Stimulated activated naive B cell treated with anti-CD40 and anti-IgM and Interleukin-4, amounts not matched to agents 10 μg/mL and 1 μg/mL and 100 μg/mL, for 72 hours (primary cell): ENCODE measurements at places on chromosomes 12 and 14.

DNA sequence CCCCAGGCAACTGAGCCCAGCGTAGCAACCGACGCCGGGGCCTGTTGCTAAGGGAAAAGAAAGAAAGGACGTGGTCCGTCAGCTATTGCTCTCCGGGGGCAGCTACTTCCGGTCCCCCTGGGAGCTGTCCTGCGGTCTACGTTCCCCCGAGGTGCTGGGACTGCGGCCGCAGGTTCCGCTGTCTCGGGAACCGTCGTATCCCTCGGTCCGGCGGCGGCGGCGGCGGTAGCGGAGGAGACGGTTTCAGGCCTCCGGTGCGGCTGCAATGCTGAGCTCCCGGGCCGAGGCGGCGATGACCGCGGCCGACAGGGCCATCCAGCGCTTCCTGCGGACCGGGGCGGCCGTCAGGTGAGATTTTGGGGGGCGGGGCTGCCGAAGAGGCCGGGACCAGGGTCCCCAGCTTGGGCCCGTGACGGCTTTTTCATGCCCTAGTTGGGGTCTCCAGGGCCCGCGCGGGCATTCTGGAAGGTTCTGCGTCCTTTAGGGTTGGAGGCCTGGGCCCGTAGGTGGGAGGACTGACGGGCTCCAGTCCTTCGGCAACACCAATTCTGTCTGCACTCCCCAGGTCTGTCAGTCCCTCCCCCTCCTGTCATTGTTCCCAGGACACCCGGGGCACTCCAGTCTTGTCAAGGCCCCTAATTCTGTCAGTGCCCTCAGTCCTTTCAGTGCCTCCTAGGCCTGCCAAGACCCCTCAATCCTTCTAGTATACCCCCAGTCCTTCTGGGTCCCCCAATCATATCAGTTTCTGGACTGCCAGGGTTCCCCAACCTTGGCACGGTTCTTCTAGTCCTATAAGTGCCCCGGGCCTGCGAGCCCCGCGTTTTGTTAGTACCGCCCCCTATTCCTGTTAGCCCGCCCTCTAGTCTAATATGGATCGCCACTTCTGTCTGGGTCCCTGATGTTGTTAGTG is at the start of gene USP30:
Gene USP30, plus strand, starts transcription at position 163 of the 910 bp plus-strand sequence. Its CDS starts 103 bp downstream, at position 266.
- peak within 1 kb of the TSS; percentile 96 for H3K27ac ChIP-seq
- DNase-seq, result peak; percentile 77
- H3K4me1 ChIP-seq, result peaks cover 9% of the 10 kb centered on the region
- H3K27me3 ChIP-seq, result no peaks in the 10 kb centered on the region

GRCh38 chr14:77923131-77923936 is 123.4 kb downstream of the ADCK1 start:
- H3K36me3 ChIP-seq, result peaks cover 24% of the 10 kb centered on the region
- H3K4me3 ChIP-seq, result no peak overlapping the region
- no peak for DNase-seq
- H3K27ac ChIP-seq, result no peak overlapping the region

DNA sequence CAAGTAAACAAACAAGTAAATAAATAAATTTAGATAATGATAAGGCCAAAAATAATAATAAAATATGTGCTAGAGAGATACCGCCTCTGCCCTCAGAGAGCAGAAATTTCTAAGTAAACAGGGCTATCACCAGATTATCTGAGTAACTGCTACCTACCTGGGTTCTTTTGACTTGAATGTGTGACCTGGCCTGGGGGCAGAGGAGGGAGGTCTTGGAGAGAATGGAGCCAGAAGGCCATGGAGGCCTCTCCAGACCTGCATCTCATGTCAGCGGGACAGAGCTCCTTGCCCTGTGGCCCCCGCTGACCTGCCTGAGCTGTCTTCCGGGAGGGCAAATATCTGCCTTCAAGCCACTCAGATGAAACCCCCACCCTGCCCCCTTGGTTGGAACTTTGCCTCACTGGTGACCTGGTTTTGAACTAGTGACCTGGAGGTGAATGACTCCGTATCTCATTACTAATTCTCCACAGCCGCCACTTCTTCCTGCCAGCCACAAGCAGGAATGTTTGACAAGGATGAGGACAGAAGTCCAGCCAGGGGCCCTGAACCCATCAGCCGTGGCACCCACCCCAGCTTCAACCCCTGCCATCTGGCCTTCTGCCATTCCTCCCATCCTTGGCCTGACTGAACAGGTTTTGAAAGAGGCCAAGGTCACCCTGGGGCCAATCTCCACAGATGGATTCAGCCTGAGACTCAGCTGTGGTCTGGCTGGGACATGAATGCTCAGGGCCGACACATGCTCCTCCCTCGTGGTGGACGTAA is 86.8 kb upstream of the PARP11 start:
- H3K27me3 ChIP-seq, result peaks cover 10% of the 10 kb centered on the region
- peaks cover 13% of the 10 kb centered on the region for H3K4me1 ChIP-seq
- no peak for DNase-seq
- peaks cover 3% of the 10 kb centered on the region for H3K36me3 ChIP-seq

DNA sequence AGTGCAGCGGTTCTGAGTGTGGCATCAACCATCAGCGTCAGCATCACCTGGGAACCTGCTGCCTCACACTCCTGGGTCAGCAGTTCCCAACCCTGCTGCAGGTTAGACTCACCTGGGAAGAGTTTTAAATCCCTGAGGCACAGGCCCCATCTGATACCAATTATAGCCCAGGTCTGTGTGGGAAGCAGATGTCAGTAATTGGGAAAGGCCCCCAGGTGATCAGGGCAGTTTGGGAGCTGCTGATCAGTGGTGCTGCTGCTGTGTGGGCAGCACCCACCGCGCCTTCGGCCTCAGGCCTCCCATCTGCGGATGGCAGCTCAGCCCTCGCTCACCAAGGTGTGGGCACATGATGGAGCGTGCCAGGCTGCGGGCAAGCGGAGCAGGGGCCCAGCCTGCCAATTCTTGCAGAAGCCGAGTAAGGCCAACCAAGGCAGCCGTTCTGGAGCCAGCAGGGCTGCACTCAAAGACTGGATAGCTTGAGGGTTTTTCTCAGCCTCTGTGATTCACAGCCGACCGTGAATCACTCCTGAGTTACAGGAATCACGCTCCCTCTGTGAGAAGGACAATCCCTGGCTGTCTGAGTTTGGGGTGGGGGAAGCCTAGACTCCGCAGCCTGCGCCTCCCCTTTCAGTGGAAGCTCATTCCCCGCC is 155.6 kb upstream of the SFSWAP start:
- no peak overlapping the region for H3K4me3 ChIP-seq
- H3K4me1 ChIP-seq, result no peaks in the 10 kb centered on the region
- H3K27ac ChIP-seq, result no peak overlapping the region

DNA sequence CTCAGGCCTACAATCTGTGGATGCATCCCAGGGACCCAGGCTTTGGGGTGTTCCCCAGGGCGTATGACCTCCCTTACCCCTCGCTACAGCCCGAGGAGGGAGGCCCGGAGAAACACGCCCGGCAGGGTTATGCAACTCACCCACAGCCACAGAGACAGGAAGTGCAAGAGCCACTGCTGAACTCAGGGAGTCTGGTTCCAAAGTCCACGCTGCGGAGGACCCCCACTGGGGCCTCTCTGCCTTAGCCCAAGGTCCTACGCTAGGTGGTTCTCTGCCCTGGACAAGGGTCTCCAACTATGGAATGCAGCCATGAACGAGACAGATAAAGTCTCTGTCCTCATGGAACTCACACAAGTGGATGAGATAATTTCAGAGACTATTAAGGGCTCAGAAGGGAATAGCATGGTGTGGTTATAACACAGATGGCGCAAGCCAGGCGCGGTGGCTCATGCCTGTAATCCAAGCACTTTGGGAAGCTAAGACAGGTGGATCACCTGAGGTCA is 11.3 kb downstream of the SCARB1 start:
- peaks cover 53% of the 10 kb centered on the region for H3K36me3 ChIP-seq
- DNase-seq, result no peak
- H3K27ac ChIP-seq, result no peak overlapping the region
- no peak overlapping the region for H3K4me3 ChIP-seq
- no peaks in the 10 kb centered on the region for H3K27me3 ChIP-seq
- H3K4me1 ChIP-seq, result peaks cover 54% of the 10 kb centered on the region

GRCh38 chr14:67951529-67952135 is 132.1 kb downstream of the RAD51B start:
- H3K4me3 ChIP-seq, result no peak overlapping the region
- H3K27me3 ChIP-seq, result no peaks in the 10 kb centered on the region
- peaks cover 4% of the 10 kb centered on the region for H3K36me3 ChIP-seq
- no peak for DNase-seq

GRCh38 chr12:3020850-3021435 is 56.2 kb upstream of the TSPAN9 start:
- no peaks in the 10 kb centered on the region for H3K36me3 ChIP-seq
- no peak overlapping the region for H3K27ac ChIP-seq
- no peak for DNase-seq
- H3K4me1 ChIP-seq, result no peaks in the 10 kb centered on the region
- H3K27me3 ChIP-seq, result no peaks in the 10 kb centered on the region
- H3K4me3 ChIP-seq, result no peak overlapping the region

GRCh38 chr14:63478010-63478409 is 65.2 kb downstream of the PPP2R5E start:
- no peaks in the 10 kb centered on the region for H3K27me3 ChIP-seq
- H3K36me3 ChIP-seq, result peaks cover 10% of the 10 kb centered on the region
- DNase-seq, result no peak
- H3K27ac ChIP-seq, result no peak overlapping the region
- peaks cover 35% of the 10 kb centered on the region for H3K4me1 ChIP-seq

- H3K36me3 ChIP-seq, result no peaks in the 10 kb centered on the region
- no peak overlapping the region for H3K27ac ChIP-seq
- H3K27me3 ChIP-seq, result no peaks in the 10 kb centered on the region
- no peak overlapping the region for H3K4me3 ChIP-seq
Measured at GRCh38 chr12:30268041-30268440, 427.6 kb downstream of the IPO8 start.

DNA sequence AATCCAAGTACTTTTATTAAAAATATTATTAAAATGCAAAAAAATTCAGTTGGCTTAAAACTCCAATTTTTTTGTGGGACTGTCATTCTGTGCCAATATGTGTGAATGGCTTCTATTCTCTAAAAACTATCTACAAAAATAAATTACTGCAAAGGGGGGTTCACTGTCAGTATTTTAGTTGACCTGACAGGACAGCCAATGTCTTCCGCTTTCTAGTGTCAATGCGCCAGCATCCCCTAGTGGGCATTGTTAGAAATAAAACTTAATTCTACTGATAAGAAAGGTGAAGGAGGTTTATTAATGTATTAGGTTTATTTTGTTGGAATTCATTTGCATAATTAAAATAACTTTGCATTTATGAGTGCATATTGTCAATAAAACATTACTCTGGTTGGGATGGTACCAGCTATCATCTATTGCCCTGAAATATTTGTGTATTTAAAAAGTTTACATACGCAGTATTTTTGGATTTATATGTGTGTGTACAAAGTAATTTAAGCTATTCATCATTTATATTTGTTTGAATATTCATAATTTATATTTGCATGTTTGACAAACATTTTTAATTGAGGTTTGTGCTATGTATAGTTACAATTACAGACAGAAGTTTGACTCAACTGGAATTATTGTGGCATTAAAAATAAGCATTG is 527.2 kb downstream of the FLRT2 start:
- H3K27me3 ChIP-seq, result no peaks in the 10 kb centered on the region
- H3K4me1 ChIP-seq, result no peaks in the 10 kb centered on the region
- H3K36me3 ChIP-seq, result no peaks in the 10 kb centered on the region
- no peak overlapping the region for H3K27ac ChIP-seq
- no peak for DNase-seq
- no peak overlapping the region for H3K4me3 ChIP-seq

DNA sequence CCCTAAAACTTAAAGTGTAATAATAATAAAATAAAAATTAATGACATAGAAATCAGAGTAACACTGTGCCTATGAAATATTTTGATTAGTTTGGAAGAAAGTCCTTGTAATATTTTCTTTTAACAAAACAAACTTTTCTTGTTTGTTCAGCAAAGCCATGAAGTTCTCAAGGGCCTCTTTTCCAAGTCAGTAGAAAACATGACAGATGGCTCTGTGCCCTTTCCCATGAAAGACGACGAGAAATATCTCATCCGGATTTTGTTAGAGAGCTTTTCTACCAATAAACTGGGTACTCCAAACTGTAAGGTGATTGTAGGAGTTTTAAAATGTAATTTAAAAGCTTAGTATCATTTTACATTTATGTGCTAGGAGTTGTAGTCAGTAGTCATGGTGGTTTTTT is 54.5 kb upstream of the ASPG start:
- no peaks in the 10 kb centered on the region for H3K36me3 ChIP-seq
- H3K27ac ChIP-seq, result no peak overlapping the region
- no peaks in the 10 kb centered on the region for H3K4me1 ChIP-seq
- H3K27me3 ChIP-seq, result peaks cover 33% of the 10 kb centered on the region

DNA sequence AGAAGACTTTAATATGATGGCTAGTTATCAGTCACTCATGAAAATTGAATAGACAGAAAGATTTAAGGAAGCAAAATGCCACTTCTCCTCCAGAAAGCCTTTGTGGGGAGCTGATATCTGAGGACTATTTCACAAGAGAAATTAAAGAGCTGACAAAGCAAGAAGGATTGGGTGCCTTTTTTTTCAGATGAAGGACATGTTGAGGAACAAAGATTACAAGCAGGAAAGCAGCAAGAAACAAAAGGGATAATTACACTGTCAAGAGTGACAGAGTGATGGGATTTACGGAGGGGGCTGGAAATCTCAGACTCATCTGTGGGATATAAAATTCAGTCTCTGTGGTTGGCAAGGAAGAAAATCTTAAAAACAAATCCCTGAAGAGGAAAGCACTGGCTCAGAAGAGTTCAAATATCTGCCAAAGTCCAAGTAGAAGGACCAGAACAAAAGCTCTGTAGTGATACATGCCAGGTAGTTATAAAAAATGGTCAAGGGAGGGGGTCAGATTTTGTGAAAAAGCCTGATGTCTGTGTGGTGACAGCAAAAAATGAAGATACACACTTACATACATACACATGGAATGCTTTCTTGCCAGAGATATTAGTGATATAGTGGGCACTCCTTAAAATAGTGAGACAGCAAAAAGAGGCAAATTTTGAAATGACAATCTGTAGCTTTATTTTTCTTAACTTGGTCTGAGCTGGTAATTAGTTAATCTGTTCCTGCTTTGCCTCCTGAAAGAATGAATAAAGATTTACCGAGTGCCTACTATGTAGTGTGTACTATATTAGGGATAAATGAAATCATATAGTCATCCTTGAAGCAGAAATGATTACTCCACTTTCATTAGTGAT is 62.9 kb downstream of the EPS8 start:
- DNase-seq, result no peak
- H3K4me3 ChIP-seq, result no peak overlapping the region
- H3K27ac ChIP-seq, result no peak overlapping the region
- no peaks in the 10 kb centered on the region for H3K4me1 ChIP-seq
- no peaks in the 10 kb centered on the region for H3K36me3 ChIP-seq

GRCh38 chr12:3250576-3250975 is 173.4 kb downstream of the TSPAN9 start:
- no peak overlapping the region for H3K4me3 ChIP-seq
- H3K27me3 ChIP-seq, result peaks cover 21% of the 10 kb centered on the region
- no peak for DNase-seq
- H3K27ac ChIP-seq, result no peak overlapping the region
- H3K36me3 ChIP-seq, result no peaks in the 10 kb centered on the region
